ENCODE measurements at places on chromosomes 1 and 21.
A peak's percentile ranks its signal among the peaks of the same experiment; 100 is the strongest.

DNA sequence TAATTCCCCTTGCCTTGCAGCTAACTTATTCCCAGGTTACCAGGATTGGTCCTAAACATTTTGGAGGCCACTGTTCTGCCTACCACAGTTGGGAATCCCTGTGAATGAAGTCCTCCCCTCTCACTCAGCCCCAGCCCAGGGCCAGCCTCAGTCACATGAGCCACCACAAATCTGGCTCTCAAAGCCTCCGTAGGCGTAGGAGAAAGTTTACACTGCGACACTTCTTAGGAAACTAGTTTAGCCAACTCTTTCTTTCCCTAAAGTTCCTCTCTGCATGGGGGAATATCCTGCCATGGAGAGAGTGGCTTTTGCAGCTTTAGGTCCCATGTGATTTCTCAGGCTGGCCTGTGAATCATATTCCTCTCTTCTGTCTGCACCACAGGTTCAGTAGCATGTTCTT lies 45.7 kb upstream of the ETV3 start:
- DNase-seq = no peak

DNA sequence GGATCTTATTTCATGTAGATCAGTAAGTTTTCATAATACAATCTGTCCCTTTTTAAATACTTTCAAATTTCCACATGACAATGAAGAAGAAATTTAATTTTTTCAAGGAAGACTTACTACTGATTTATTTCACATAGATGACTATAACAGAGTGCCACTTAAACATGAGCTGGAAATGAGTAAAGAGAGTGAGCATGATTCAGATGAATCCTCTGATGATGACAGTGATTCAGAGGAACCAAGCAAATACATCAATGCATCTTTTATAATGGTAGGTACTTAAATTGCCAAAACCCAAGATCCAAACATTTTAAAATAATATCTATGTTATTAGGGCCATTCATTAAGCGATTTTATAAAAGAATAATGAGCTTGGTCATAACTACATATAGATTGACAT lies 110.4 kb downstream of the PTPRC start:
- no peak for DNase-seq

GRCh38 chr1:54219688-54220003 lies 19.7 kb downstream of the MRPL37 start:
- DNase-seq = no peak

DNA sequence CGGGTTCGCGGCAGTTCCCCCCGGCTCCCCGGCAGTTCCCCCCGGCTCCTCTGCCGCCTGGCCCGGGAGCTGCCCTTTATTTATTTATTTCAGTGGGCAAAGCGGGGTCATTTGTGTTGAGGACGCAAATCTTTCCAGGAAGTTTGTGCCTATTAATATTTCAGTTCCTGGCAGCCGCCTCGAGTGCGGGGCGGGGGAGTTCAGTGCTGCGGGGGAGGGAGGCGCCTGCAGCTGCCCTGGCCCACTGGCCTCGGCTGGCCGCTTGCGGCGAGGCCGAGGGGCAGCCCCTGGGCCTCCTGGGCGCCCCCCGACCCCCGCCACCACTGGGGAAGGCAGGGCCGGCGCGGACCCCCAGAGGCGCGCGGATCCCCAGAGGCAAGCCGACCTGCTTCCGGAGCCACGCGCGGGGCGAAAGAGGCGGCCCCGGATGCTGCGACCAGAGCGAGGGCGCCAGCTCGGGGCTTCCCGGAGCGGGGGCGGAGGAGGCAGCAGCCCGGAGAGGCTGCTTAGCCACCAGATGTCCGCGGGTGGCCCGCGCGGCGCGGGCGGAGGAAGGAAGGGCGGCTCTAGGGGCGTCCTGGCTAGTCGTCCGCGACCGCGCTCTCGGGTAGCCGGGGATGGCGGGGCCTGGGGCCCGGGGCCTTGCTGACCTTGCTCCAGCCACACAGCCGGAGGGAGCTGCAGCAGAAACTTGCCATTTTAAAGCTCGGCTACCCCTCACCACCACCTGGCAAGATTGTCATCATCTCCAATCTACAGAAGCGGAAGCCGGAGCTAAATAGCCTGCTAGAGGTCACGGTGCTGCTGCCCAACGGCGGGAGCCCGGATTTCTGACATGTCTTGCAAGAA lies 48.0 kb downstream of the H3-3A start:
- peak; percentile 28 for DNase-seq

GRCh38 chr1:2597441-2598328 lies 11.1 kb downstream of the PRXL2B start:
- no peak for DNase-seq

- DNase-seq = peak; percentile 47
These were observed 17.3 kb downstream of the SLAMF1 start for GRCh38 chr1:160629286-160630210.

DNA sequence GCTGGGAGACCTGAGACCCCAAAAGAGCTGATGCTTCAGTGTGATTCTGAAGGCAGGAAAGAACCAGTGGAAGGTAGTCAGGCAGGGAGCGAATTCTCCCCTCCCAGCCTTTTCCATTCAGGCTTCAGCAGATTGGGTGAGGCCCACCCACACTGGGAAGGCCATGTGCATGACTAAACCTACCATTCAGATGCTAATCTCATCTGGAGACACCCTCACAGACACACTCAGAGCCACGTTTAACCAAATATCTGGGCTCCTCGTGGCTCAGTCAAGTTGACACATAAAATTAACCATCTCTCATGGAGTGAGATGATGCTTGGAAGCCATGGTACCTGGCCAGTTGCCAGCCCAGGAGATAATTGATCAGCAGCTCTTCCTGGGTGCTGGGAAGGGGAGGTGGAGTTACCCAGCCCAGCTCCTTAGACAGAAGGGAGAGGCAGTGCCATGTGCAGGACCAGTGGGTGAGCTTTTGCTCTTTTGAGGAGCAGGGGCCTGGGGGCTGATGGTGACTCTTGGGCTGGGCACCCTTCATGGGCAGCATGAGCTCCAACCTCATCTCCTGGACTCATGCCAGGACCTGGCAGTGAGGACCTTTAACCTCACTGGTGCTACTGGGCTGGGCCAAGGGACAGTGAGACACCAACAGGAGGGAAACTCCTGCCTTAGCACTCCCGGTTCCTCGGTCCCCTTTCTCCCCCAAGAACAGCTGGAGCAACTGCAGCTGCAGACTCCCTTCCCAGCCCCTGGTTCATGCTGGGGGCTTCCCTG lies 89.0 kb upstream of the ACTL8 start:
- no peak for DNase-seq

All from stimulated activated CD8-positive, alpha-beta memory T cell treated with anti-CD3 and anti-CD28 coated beads, Interleukin-2, amount 100 ng/mL, for 1 hour (primary cell).